ENCODE measurements at places on chromosomes 12 and 14.

GRCh38 chr14:100058777-100059437 is 6.3 kb upstream of the EVL start:
- no peak for DNase-seq

- DNase-seq = peak; percentile 17
These were observed 938 bp upstream of the SLC25A29 start for GRCh38 chr14:100306998-100307765.

DNA sequence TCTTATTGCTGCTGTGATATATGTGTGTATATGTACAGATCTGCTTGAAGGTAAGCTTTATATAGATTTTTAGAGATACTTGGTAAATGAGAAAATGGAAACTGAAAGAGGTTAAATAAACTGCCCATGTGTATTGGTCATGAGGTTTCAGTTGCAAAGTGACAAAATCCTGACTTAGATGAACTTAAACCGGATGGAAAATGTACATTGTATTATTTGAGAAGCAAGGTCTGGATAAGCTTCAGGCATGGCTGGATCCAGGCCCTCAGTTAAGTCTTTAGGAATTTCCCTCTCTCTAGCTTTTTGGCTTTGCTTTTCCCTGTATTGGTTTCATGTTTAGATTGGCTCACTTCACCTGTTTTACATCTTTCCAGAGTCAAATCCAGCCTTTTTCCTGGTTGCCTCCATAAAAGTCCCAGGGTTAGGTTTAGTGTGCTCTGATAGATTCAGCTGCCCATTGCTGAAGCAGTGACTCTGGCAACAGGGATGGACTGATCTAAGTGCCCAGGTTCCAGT is 21.0 kb upstream of the MAP1LC3B2 start:
- DNase-seq = no peak

- DNase-seq = peak; percentile 43
These were observed 2.8 kb downstream of the SRSF9 start for GRCh38 chr12:120466560-120467315.

- DNase-seq = no peak
These were observed 34.8 kb downstream of the NFKBIA start for GRCh38 chr14:35369701-35370191.

Measured in fibroblast of skin of abdomen (primary cell).